HFF-Myc (cell line): ENCODE measurements at places on chromosomes 6 and 20.

GRCh38 chr6:884570-884969 lies 191.6 kb upstream of the EXOC2 start:
- DNase-seq = no peak

- DNase-seq = no peak
Observed at GRCh38 chr20:1897541-1897940, 2.3 kb downstream of the SIRPA start.

DNA sequence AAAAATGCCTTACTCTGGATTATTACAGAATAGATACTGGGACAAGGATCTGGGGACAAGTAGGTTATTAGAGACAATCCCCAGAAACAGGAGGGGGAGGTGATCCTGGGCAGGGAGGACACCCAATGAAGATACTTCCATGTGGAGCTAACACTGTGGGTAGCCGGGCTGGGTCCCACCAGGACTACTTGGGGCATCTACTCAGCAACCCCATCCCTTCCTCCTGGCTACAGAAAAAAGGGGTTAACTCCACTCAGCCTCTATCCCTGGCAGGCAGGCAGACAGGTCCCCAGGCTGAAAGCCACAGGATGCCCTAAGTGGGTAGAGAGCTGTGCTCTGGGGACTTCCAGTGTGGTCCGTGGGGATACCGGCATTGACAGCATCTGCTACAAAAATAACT lies 68.0 kb upstream of the NXT1 start:
- DNase-seq = no peak

DNA sequence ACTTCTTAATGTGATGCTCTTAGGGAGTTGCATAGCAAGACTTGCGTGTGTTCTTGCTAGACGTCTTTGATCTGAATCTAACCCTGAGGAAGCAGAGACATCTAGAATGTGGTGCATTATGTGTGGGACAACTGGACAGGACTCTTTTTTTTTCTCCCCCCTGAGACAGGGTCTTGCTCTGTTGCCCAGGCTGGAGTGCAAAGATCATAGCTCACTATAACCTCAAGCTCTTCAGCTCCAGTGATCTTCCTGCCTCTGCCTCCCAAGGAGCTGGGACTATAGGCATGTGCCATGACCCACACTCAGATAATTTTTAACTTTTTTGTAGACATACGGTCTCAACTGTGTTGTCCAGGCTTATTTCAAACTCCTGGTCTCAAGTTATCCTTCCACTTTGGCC lies 34.0 kb downstream of the PCMT1 start:
- DNase-seq = no peak

DNA sequence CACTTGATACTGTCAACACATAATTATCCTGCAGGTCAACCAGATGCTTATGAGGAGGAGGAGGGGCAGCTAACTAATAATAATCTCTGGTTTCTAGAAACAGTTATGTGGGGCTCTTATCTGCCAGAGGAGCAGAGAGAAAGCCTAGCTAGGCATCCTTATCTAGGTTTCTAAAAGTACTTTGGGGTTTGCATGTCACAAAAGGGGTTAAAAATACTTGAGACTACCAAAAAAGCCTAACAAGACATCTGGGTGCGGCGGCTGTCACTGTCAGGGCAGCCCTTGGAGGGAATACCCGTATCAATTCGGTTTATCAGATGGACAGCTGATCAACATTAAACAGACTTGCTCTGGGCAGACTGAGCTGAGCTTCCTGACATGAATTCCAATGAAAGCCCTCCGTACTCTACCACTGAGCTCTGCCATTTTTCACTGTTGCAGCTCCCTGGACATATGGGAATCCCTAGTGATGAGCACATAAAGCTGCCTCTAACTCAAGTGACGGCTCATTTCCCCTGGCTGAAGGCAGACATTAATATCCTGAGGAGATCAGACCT lies 166.6 kb downstream of the PDSS2 start:
- no peak for DNase-seq

- no peak for DNase-seq
Observed at GRCh38 chr6:13709689-13710551, 1.7 kb downstream of the RANBP9 start.

DNA sequence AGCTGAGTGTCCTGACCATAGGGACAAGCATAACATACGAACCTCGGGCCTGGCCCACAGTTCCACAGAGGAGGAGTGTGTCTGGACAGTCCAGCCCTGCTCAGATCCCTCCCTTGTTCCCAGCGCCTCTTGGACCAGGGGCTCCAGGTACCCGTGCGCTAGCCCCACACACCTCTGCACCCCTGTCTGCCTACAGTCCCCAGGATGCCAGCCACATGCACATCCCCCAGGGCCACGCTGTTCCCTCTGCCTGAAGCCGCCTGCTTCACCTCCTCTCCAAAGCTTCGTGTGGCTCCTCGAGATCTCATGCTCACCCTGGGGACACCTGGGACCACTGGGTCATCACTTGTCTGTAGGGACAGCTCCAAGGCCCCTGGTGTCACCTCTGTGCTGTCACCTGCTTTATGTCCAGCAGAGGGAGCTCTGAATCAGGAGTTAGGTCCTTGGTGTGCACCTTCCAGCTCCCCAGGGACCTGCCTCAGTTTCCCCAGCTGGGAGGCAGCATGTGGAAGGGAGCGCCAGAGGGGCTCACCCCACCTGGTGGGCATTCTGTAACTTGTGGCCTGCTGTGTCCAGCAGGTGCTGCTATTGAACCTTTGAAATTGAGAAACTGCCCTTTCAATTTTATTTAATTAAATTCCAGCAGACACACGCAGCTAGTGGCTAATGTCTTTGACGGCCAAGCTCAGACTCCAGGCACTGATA lies 7.3 kb upstream of the YTHDF1 start:
- DNase-seq = no peak
